H4 (cell line): ENCODE measurements at places on chromosomes 16 and 17. TPM values are rescaled to one million over a fixed set of nuclear protein-coding genes. Genes with fewer than 3 reads are reported as not detected.
A peak's percentile ranks its signal among the peaks of the same experiment; 100 is the strongest.

DNA sequence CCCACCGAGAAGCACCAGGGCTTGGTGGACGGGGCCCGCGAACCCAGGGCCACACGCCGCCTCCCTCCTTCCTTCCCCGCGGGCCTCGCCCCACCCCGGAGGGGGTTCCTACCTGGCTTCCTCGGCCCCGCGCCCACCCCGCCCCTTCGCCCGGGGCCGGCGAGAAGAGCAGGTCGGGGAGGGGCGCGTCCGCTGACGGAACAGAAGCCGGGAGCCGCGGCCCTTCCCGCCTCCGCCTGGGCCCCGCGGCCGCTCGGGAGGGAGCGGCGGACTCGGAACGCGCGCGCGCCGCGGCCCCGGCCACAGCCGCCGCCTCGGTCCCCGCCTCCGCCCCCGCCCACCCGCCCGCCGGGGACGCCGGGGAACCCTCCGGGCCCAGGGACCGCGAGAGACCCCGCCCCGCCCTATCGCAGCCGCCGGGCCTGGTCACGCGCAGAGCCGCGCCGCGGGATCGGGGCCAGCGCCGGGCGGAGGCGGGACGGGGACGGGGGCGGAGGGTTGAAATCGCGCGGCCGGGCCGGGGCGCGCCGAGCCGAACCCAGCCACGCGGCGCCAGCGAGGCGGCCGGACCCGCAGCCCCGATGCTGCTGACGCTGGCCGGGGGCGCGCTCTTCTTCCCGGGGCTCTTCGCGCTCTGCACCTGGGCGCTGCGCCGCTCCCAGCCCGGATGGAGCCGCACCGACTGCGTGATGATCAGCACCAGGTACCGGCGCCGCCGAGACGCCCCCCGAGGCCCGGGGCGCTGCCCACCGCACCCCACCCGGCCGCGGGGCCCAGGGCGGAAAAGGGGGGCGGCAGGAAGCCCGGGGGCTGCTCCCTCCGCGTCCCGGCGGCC, at the start of gene TLCD3A:
TLCD3A (plus strand) TSS at position 530 of the 835 bp plus-strand sequence; CDS start at position 582, 52 bp downstream.
- DNase-seq, result peak; percentile 50

GRCh38 chr17:38725066-38725465, 5.1 kb upstream of the CISD3 start:
- no peak for DNase-seq

DNA sequence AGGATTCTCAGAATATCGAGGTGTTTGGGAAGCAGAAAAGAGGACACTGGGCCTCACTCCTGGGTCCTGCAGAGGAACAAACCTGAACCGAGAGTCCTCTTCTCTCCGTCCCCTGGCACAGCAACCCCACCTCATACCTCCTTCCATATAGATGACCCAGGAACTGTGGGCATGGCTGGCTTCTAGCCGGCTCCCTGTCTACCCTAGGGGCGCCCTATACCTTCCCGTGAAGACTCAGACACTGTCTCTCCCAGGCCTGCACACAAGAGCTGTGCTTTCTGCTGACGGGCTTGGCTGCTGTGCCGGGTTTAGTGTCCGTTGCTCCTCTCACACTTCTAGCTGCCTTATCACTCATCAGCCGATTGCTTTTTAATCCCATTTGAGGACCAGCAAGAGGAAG, 46.5 kb upstream of the CRISPLD2 start:
- DNase-seq, result no peak

The MYO15A gene
- total RNA-seq, result under 0.01 TPM in 1 of 2 replicates, not detected in the other

The TBC1D3H gene
- not detected in 2 replicates for total RNA-seq

The LDHD gene
- 0.10 and 2.4 TPM in 2 replicates for total RNA-seq

DNA sequence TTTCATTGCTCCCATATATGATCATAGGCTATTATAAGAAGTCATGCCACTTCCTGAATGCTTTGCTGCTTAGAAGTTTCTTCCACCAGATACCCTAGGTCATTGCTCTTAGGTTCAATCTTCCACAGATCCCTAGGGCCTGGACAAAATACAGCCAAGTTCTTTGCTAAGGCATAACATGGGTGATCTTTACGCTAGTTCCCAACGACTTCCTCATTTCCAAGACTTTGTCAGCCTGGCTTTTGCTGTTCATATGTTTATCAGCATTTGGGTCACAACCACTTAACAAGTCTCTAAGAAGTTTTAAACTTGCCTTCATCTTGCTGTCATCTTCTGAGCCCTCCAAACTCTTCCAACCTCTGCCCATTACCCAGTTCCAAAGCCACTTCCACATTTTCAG, 20.1 kb upstream of the DLX3 start:
- DNase-seq, result no peak

The LGALS9B gene
- total RNA-seq, result not detected in 2 replicates

DNA sequence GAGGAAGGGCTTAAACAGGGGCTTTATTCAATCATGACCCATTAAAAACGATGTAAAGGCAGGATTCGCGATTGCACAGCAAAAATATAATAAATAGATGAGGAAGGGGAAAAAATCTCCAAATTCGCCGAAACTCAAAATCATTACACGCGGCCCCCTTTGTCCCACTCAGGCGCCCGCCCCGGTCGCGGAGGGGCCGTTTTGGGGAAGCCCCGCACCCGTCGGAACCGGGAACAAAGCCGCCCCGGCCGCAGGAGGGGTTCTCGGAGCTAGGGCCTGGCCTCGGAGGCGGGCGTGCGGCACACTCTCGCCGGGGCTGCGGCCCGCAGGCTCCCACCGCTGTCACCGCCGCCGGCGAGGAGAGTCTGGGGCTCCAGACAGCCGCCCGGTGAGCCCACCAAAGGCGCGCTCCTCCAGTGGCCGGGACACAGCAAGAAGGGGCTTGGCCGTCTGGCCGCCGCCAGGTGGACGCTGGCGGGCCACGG, 521 bp downstream of the C16orf87 start:
- no peak for DNase-seq

The MEFV gene
- 1.2 TPM in 1 of 2 replicates, not detected in the other for total RNA-seq

- DNase-seq, result peak; percentile 70
Measured at GRCh38 chr16:19860166-19861041, 24.2 kb downstream of the GPRC5B start.

- DNase-seq, result peak; percentile 74
Measured at GRCh38 chr16:11407047-11407982, 62.1 kb downstream of the RMI2 start.

- DNase-seq, result no peak
Measured at GRCh38 chr16:48136547-48137360, 19.0 kb downstream of the ABCC12 start.

- no peak for DNase-seq
Measured at GRCh38 chr17:76702076-76702475, 8.7 kb downstream of the MXRA7 start.

DNA sequence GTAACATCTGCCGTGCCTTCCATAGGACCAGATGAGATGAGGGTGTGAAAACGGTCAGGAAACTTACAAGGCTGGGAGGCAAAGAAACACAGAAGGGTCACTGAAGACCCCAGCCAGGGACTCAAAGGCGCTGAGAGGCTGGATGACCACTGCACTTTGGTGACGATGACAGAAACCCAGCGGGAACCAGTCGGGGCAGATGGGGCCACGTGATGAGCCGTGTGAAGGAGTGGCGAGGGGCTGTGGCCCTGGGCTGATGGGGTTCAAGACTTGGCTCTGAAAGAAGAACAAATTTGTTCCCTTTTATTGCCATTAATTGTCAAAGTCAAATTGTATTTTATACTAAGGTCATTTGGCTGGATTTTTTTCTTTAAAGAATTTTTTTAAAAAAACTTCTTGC, 28.6 kb upstream of the ATP2C2 start:
- no peak for DNase-seq

- DNase-seq, result no peak
Measured at GRCh38 chr17:12296209-12296625, 275.5 kb downstream of the MAP2K4 start.

GRCh38 chr16:30820952-30821421, 34.0 kb upstream of the ZNF629 start:
- no peak for DNase-seq

GRCh38 chr16:25785361-25785760, 93.6 kb downstream of the HS3ST4 start:
- no peak for DNase-seq

GRCh38 chr17:2054512-2055291, at the start of gene HIC1:
Gene HIC1 (plus strand): TSS chr17:2055103. CDS start chr17:2056691, 1,588 bp downstream.
- no peak for DNase-seq

GRCh38 chr17:61325382-61326073, 74.1 kb upstream of the TBX2 start:
- no peak for DNase-seq

The ARHGAP44 gene
- total RNA-seq, result 0.33 and 1.7 TPM in 2 replicates
